Stimulated activated CD4-positive, alpha-beta T cell treated with anti-CD3 and anti-CD28 coated beads, Interleukin-15, amount 100 ng/mL, for 48 hours (primary cell): ENCODE measurements at places on chromosomes 4 and X.

DNA sequence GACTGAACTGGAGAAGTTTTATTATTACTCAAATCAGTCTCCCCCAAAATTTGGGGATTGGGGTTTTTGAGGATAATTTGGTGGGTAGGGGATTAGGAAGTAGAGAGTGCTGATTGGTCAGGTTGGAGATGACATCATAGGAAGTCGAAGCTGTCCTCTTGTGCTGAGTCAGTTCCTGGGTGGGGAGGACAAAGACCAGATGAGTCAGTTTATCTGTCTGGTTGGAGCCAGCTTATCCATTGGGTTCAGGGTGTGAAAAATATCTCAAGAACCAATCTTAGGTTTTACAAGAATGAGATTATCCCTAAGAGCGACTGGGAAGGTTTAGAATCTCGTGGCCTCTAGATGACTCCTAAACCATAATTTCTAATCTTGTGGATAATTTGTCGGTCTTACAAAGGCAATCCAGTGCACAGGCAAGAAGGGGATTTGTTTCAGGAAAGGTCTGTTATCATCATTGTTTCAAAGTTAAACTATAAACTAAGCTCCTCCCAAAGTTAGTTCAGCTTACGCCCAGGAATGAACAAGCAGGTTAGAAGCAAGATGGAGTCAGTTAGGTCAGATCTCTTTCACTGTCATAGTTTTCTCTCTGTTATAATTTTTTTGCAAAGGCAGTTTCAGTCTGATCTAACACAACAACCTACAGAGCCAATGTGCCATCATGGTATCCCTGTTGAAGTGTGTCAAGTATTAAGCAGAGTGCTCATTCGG is 274.5 kb downstream of the SLC7A11 start:
- no peak for DNase-seq

DNA sequence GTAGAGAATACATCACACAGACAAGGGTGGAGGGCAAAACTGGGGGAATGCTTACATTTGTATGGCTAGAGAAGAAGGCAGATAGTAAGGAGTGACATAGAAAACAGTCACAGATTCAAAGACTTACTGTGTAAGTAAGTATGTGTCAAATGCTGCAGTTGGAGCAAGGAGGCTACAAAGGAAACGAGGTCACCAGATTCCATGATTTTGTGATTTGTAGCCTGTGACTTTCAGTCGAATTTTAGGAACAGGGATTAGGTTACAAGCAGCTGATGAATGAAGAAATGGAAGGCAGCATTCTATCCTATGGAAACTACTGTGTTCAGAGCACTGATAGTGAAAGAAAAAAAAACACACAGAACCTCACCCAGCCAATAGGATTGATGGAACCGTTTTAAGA is 407.9 kb downstream of the IL15 start:
- no peak for DNase-seq

DNA sequence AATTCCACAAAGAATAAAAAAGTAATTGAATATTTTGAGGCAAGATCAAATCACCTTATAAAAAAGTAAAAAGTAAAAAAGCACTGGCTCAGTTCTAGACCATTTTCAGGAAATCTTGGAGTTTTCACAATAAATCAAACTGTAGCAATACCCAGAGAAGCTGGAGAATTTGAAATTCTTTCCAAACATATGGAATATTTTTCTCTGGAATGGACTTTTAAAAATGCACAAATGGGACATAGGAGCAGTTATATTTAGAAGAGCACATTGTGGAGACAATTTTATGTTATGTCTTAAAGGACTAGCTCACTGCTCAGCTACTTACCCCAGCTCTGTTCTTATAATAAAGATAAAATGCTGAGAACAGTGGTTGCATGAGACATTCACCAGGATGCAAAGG is 211.9 kb upstream of the KIT start:
- no peak for DNase-seq

GRCh38 chr4:64718091-64718490 is 308.8 kb upstream of the TECRL start:
- no peak for DNase-seq

DNA sequence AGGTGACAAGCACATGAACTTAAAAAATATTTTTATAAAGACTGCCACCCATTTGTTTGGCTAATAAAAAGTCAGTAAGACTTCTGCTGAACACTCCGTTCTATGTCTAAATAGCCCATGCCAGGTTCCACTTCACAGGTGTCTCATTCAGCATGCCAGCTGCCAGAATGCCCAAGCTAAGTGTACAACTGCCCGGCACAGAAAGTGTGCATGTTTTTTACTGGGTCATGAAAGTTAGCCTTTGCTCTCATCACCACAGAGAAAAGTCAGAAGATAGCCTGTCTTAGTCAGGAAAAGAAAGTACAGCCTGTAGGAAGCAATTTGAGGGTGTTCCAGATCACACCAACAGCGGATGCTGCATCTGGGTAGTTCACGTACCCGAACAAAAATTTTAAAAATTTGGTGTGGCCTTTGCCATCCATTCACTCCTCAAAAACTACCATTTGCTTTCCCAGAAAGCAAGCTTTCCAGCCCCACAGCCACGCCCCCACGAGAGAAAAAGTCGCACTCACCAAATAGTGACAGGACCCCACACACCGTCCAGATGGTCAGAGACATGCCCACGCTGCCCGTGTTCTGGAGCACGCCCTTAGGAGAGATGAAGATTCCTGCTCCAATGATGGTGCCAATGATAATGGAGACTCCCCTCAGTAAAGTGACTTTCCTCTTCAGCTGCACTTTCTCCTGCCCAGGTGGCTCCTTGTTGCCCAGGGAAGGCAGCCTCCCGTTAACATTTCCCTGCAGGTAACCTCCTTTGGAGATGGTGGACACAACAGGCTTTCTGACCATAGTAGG is 671 bp downstream of the SLC7A11 start:
- no peak for DNase-seq

- no peak for DNase-seq
These were observed 26.6 kb downstream of the ADRA2C start for GRCh38 chr4:3792813-3793212.

GRCh38 chr4:21376176-21376575 is 572.4 kb downstream of the KCNIP4 start:
- no peak for DNase-seq
